Activated CD8-positive, alpha-beta memory T cell treated with anti-CD3 and anti-CD28 coated beads, Interleukin-2, amount 50 U/mL, for 4 hours (primary cell): ENCODE measurements at places on chromosomes 12 and 14.

DNA sequence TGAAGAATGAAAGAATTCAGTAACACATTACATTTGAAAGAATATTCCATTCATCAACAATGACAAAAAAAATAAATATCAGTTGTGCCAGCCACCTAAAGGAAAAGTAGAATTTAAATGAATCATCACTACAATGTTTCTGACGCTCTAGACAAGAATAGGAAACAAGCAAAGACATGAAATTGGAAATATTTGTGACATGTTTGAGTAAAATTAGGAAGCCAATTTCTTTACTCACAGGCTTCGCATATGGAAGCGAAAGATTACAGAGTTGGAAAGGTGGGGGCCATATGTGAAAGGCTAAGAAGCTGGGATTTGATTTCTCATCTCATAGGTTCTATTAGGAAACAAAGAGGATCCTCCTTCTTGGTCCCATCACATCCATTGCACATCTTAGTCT lies 279.0 kb downstream of the IPO8 start:
- DNase-seq, result no peak

DNA sequence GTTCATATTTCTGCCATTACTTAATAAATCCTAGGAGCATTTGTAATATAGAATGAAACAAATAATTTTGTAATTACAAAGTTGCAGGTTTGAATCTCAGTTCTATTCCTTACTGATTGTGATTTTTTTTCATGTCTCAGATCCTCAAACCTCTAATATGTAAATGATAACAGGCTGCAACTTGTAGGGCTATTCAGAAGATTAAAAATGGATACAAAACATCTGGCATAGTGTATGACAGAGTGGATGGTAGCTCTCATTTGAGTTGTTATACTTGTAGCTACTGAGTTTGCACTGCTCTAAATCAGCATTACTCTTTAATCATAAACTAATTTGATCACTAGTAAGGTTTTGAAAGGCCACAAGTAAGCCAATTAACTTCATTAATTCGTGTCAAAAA lies 406.3 kb upstream of the MGAT4C start:
- no peak for DNase-seq

- DNase-seq, result no peak
These were observed 2.3 kb upstream of the KLRD1 start for GRCh38 chr12:10305411-10305810.

DNA sequence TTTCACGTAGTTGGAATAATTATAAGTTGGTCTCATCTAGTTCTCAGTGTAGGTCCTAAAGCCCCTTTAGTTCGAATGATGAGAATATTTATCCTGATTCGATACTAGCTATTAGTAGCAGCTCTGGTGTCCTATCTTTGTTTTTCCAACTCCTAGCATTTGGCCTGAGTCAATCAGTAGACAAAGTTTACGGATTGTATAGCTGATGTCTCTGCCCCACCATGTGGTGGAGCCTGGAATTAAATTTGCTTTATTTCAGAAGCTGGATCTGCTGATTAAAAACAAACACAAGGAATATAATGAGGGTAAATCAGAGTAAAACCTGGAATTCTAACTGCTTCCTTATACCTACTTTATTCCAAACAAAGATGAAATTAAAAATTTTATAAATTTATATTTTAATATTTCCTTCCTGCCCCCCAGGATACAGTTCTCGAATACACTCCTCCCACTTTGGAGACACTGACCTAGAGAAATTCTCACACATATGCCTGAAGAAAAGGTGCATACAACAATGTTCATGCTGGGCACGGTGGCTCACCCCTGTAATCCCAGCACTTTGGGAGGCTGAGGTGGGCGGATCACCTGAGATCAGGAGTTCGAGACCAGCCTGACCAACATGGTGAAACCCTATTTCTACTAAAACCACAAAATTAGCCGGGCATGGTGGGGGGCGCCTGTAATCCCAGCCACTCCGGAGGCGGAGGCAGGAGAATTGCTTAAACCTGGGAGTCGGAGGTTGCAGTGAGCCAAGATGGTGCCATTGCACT lies 7.6 kb upstream of the BRMS1L start:
- DNase-seq, result no peak

- no peak for DNase-seq
These were observed 40.5 kb downstream of the ESR2 start for GRCh38 chr14:64253672-64254071.

DNA sequence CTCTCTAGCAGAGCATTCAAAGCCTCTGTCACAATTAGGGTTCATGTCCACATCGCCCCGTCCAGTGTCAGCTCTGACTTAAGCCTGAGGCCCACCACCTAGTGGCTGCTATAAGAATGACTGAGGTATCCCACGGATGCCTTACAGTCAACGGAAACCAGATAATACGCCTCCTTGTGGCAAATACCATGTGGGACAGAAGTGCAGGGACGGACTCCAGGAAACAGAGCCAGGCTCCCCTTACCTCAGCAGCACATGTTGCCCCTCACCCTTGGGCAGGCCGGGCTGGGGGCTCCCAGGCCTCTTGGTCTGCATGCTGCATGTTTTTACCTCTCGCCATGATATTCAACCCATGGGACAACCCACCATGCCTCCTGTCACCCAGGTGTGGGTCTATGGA lies 86.3 kb downstream of the VWF start:
- no peak for DNase-seq

- DNase-seq, result no peak
These were observed 11.0 kb downstream of the DLST start for GRCh38 chr14:74892745-74893144.
